Daoy (cell line): ENCODE measurements at places on chromosomes 5 and 9. TPM values are rescaled to one million over a fixed set of nuclear protein-coding genes. Genes with fewer than 3 reads are reported as not detected.
A peak's percentile ranks its signal among the peaks of the same experiment; 100 is the strongest.

Gene ZNF483
- 3.1 and 7.6 TPM in 2 replicates for total RNA-seq

GRCh38 chr5:149323621-149324205 is 21.6 kb upstream of the GRPEL2 start:
- no peak for DNase-seq

Gene JAKMIP2
- total RNA-seq: 0.48 and 0.63 TPM in 2 replicates

DNA sequence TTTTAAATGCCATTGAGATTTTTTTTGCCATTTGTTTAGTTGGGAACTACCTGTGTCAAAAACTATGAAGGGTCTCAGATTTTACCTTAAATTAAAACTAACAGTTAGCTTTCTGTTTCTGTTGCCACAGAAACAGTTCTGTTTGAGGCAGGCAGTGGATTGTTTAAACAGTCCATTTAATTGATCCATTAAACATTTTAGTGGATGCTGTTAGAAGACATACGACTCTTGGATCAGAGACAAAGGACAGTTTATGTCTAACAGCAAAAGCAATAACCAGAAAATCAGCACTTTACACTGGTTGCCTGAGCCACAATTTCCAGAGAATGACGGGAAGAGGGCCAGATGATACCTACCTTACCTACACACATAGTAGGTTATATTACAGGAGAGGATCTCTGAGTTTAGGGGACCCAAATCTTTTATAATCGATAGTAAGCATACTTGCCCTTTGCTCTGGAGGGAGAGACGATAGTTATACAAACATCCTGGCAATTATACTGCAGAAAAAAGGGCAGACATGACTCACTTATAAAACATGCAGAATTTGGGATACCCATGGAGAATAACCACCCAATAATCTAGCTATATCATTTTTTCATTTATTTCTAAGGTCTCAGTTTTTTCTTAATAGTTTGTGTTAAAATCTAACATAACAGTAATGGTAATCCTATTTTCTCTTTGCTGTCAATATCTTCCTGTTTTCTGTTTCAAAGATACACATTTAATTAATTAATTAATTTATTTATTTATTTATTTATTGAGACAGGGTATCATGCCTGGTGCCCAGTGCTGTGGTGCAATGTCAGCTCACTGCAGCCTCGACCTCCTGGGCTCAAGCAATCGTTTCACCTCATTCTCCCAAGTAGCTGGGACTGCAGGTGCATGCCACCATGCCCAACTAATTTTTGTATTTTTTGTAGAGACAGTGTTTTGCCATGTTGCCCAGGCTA is 136.7 kb upstream of the TNFAIP8 start:
- peak; percentile 14 for DNase-seq

- no peak for DNase-seq
These were observed 30.7 kb upstream of the ERAP1 start for GRCh38 chr5:96838201-96839070.

GRCh38 chr5:147075187-147075586 is 159.6 kb upstream of the STK32A start:
- DNase-seq: no peak

GRCh38 chr5:1131191-1131621 is 19.3 kb upstream of the SLC12A7 start:
- no peak for DNase-seq

GRCh38 chr9:10443868-10444204 is 169.0 kb downstream of the PTPRD start:
- no peak for DNase-seq

- peak; percentile 70 for DNase-seq
These were observed 975 bp downstream of the OCLN start for GRCh38 chr5:69493396-69494133.

DNA sequence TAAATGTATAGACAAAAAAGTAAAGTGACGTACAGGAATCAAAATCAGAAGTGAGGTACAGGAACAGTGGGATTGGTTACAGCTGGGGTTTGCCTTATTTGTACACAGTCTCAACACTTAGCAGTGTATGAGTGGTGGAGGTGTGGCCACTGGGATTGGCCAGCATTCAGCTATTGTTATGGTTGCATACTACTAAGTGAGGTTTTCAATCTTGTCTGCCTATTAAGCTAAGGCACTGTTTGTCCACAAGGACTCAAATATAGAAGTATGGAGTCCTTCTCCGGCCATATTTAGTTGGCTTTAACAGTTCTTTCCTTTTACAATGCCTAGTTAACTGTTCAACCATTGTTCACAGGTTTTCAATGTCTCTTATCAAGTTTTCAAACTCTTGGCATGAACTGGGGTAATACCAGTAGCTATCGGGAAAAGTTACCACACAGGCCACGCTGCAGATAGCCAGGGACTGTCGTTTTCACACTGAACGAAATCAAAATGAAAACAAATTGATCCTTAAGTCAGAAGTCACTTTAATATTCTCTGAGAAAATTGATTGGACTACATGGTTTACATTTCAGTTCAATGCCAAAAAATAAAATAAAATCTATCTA is 176.0 kb upstream of the FREM1 start:
- DNase-seq: no peak

Gene DPYSL3
- 133 and 141 TPM in 2 replicates for total RNA-seq

DNA sequence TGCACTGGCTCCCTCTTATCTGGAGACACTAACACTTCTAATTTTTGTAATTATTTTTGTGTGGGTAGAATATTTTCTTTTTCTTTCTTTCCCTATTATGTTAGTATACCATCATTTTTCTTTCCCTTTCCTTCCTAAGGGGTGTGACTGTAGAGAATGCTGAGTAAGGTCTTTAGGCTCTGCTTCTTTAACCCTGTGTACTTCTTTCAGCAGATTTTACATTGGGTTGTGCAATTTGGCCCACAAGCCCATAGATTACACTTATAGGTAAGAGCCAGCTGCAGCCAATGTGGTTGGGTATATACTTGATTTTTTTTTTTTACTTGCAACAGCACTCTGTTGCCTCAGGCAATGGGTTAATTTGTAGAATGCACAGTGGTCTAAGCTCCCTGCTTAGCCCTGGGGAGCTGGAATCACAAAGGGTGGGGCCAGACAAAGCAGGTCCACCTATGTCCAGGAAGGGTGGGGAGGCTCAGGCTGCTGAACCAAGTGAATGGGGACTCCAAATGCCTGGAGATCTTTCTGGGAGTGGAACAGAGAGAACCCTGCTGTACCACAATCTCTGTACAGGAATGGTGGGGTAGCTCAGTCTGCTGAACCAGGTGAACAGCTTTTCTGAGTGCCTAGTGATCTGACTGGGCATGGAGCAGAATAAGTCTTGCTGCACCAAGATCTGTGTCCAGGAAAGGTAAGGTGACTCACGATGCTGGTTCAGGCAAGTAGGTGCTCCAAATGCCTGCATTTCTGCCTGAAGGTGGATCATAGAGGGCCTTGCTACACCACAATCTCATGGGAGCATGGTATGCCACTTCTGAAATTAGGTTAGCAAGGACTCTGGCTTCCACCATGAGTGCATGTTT is 64.9 kb downstream of the SLC25A46 start:
- no peak for DNase-seq

Gene MARCHF3
- total RNA-seq: 7.5 and 9.9 TPM in 2 replicates

GRCh38 chr9:87601176-87601575 is 103.5 kb downstream of the DAPK1 start:
- no peak for DNase-seq

Gene EHMT1
- total RNA-seq: 36.8 and 51.9 TPM in 2 replicates

Gene ORM1
- not detected in 2 replicates for total RNA-seq

Gene RPS14
- 6,432 and 6,529 TPM in 2 replicates for total RNA-seq

Gene BTNL9
- 1.6 and 2.5 TPM in 2 replicates for total RNA-seq

- no peak for DNase-seq
These were observed 12.9 kb downstream of the GLDC start for GRCh38 chr9:6632516-6633183.

DNA sequence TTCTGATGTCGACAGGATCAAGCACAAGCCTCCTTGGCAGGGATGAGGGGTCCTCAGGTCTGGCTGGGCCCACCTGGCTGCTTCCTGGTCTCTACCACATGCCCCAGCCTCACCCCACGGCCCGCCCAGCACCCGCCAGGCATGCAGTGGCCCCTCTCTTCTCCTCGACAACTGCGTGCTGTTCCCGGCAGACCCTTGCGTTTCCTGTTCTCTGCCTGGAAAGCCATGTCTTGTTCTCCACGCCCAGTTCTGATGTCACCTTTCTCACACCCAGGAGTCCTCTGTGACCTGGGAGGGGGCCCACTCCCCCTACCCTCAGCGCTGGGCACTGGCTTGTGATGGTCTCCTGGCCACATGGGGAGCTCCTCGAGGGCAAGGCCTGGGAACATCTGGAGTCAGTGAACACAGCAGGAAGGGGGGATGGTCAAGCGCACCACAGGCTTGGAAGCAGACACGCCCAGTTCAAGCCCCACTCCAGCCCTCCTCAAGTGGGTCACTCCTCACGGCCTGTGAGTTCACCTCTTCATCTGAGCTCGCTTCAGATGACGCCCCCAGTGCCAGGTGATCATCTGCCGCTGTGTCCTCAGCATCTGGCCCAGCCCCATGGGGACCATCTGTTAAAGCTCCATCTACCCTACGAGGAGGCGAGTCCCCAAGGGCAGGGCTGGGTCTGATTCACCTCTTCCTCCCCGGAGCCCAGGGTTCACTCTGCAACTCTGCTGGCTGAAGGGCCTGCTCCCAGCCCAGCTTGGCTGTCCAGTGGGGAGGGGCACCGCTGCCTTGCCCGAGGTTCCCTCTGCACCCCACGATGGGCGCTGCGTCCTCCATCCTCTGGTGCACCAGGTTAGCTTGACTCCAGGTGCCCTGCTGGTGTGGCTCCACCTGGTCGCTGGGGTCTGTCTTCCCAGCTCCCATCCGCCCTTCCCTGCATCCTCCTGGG is 133.2 kb upstream of the PHYKPL start:
- no peak for DNase-seq

Gene IL7R
- 42.5 and 45.6 TPM in 2 replicates for total RNA-seq

GRCh38 chr9:127981559-127982121 is 851 bp upstream of the EEIG1 start:
- no peak for DNase-seq

Gene PHYHD1
- not detected in 2 replicates for total RNA-seq

Gene CFAP90
- 0.18 TPM in 1 of 2 replicates, not detected in the other for total RNA-seq

DNA sequence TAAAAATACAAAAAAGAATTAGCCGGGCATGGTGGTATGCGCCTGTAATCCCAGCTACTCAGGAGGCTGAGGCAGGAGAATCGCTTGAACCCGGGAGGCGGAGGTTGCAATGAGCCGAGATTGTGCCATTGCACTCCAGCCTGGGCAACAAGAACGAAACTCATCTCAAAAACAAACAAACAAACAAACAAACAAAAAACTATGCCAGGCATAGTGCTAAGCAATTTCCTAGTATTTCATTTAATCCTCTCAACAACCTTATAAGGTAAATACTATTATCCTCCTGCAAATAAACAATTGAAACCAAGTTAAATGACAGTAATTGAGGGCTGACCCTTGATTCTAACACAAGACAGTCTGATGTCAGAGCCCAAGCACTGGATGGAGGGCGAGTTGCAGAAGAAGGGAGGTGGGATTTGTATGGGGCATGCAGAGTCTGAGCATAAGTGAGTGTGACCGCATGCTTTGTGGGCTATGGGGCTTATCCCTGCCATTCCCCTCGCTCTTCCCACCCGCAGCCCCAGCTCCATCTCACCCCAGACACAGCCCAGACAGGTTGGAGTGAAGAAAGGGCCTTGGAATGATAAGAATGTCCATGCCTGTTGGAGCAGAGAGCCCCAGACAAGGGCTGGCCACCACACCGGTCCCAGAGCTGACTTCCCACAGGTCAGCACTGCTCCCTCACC is 24.3 kb upstream of the RPS14 start:
- DNase-seq: peak; percentile 81

Gene INSL4
- not detected in 2 replicates for total RNA-seq

DNA sequence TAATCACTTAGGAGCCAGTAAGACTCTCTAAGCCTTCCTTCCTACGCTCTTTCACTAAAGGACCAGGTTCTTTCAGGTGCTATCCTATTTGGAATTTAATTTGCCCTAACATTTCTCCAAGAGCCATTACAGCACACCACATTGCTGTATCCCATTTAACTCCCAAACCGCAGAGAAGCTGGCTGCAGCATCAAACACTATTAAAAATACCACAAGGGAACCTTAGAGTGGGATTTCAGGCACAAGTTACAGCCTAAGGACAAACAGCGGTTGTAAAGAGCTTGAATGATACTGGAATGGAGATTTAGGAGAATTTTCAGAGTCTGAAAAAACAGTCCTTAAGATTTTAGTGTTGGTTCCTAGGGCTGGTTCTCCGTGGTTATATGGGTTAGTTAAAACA is 566.4 kb downstream of the RAB3C start:
- no peak for DNase-seq

Gene MTAP
- total RNA-seq: not detected in 2 replicates

DNA sequence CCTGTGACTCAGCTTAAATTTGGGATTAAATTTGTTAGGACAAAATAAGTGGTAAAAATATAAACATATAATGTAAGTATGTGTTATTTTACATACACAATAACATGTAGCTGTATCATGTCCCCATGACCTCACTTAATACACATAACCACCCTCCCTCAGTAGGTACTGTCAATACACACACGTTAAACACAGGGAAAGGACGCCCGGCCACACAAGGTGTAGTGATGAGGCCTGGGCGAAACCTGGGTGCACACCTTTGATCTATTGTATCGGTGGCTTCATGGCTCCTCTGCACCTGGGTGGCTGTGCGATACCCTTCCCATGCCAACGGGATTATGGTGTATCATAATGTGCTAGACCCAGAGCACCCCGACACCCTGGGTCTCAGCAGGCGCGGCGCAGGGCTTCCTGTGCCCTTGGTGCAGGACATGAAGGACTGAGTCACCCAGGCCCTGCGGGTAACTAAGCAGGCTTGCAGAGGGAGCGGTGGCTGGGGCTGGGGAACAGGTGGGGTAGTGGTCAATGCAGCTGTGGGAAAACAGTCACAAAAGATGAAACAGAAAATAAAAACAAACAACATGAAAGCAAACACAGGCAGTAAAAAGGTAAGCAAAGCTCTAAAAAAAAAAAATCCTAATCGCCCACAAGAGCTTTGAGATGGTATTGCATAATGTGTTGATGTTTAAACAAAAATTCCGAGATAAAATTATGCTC is 127.5 kb upstream of the RETREG1 start:
- DNase-seq: no peak

- no peak for DNase-seq
These were observed 210.8 kb downstream of the NFIB start for GRCh38 chr9:14103115-14103514.

Gene IL4
- not detected in 2 replicates for total RNA-seq

GRCh38 chr5:38379350-38379937 is 121.1 kb downstream of the EGFLAM start:
- DNase-seq: no peak

Gene FOXD4L6
- not detected in 2 replicates for total RNA-seq

Gene AOPEP
- total RNA-seq: 37.8 and 89.7 TPM in 2 replicates

DNA sequence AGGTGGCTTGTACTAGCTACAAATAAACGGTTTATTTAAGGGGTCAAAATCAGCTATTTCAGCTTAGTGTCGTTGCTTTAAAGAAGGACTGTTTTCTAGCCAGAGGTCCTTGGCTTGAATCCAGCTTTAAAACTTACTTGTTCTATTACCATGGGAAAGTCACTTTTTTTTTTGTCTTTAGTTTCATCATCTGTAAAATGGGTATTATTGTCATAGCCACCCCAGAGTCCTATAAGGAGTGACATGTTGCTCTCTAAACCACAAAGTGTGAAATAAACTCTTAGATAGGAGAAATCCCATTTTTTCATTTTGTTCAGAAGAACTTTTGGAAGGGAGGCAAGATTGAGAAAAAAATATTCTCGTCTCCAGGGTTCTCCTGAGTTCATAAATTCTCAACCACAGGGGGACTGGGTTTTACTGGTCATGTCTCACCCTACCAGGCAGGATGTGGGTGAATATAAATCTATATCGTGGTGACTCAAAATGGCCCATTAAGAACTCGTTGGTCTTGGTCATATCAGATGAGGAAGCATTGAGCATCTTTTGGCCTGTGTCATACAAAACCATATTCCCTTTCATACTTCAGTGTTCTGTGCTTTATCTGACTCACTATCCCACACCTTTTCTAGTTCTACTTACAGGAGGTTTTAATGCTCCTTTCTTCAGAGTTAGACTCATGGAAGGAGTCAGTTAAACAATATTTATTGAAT is 202.7 kb upstream of the NR3C1 start:
- peak; percentile 62 for DNase-seq
